ENCODE measurements at places on chromosomes 13 and 19.
A peak's percentile ranks its signal among the peaks of the same experiment; 100 is the strongest.

DNA sequence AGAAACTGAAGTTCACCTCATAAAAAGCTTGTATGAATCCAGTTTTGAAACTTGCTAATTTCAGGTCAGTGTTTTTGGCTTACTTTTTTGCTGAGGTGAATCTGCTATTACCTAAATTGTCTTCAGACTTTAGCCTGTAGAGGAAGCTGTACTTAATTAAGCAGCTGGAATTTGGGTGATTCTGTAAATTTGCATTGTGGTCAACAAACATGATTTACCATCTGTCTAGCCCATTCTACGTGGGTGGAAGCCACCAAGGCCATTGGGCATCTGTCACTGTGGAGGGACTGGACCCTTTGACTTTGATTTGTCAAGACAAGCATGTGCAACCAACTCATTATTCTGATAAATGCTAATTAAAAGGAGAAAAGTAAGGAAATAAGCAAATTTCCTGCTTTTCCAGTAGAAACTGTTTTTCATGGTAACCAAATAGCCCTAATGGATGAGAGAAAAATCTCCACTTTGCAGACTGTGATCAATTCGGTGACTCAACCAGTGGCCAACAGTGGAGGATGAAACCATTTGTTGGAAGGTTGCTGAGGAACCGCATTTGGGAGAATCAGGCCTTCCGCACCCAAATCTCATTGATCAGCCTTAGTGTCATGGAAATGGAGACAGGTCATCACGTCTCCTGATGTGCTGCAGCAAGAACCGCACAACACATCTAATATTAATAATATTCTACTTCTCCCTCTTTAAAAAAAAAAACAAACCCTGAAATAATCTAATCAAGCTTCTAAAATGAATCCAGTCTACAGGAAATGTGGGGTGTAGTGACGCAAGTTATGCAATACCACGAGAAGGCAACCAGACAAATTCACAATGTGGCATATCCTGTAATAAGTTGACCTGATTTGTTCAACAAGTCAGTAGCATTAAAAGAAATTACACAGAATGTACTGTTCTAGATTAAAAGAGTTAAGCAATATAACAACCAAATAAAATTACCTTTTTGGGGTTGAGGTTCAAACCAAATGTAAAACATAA is 54.3 kb downstream of the GARRE1 start:
- DNase-seq: no peak

GRCh38 chr19:8214802-8215201 is 5.6 kb downstream of the CERS4 start:
- DNase-seq: no peak

- no peak for DNase-seq
Observed at GRCh38 chr19:7787141-7787540, 24.1 kb downstream of the CLEC4M start.

DNA sequence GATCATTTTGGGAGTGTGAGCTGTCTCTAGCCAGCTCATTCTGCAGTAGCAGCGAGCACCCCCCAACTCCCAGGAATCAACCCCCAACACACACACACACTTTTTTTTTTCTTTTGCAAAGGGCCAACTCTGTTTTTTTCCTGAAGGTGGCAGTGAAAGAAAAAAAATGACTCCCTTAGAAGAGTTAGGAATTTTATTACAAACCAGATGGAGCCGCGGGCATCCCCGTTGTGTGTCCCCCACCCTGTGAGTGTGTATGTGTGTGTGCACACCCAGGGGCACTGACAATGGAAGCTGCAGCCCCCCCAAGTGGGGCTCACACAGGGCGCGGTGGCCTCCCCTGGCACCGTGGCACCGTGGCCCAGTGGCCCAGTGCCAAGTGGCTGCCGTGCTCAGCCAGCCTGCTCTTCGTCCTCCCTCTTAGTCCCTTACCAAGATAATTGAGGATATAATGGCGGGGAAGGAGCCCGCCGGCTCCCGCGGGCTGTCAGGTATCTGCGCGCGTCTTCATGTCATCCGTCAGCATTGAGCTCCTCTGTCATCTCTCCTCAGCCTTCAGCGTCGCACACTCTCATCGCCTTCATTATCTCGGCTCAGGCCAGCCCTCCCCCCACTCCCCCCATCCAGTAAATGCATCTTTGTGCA is 314.1 kb downstream of the ZNF536 start:
- DNase-seq: peak; percentile 57

DNA sequence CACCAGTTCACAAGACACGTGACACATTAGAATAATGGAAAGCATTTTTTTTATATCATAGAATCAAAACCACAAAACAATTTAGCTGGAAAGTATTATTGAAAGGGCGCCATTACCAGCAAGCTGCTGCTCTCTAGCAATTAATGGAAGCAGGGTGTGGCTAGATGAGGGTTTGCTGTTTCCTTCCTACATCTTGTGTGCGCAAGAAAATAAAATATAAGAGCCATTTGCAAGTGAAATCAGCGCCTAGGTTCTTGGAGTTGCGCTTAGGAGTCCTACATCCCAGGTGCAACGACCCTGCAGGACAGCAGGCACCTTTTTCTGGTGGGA is 140.9 kb downstream of the ZNF536 start:
- no peak for DNase-seq
